ENCODE measurements at places on chromosomes 16 and 17.

- no peak for DNase-seq
Measured at GRCh38 chr16:5678371-5678770, 580.8 kb upstream of the EEF2KMT start.

DNA sequence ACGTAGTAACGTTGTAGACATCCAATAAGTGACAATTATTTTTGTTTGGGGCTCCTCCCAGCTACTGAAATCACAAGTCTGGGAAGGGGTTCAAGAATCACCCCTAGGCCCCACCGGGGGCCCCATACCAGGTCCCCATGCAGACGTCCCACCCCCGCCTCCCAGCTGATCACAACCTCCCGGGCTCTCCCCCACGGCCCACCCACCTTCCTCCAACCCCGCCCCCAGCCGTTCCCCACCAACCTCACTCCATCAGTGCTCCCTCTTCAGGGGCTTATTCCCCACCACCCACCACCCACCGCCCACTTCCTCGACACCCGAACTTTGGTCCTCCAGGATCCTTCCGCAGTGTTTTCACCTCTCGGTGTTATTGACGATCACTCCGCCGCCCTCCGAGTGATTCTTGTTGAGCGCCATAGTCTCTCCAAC is 240 bp downstream of the WBP2 start:
- DNase-seq: no peak

- no peak for DNase-seq
Measured at GRCh38 chr16:9258423-9259051, 167.1 kb downstream of the HAPSTR1 start.

DNA sequence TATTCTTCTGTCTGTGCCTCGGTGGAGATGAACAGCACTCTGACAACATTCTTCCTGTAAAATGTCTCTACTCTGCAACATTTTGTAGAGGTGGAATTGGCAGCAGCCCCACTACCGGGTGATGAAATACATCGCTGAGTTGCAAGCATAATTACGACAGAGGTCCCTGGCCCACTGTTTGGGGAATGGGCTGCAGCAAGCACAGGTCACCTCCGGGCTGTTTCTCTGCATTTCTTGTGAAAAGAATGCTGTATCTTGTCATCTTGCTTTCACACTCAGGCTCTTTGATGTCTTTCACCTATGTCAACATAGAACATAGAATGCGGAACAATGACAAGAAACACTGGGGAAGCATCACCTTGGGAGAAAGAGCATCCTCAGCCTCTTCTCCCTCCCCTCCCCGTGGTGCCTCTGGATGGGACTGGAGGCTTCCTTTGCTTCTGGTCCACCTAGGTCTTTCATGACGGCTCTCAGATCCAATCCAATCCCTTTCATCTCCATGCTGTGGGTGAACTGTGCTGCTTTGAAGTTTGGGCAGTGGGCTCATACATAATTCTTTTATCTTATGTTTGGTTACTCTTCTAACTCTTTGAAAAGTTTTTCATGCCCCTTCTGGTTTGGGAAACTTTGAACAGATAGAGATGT is 265.0 kb downstream of the PHKB start:
- DNase-seq: no peak

DNA sequence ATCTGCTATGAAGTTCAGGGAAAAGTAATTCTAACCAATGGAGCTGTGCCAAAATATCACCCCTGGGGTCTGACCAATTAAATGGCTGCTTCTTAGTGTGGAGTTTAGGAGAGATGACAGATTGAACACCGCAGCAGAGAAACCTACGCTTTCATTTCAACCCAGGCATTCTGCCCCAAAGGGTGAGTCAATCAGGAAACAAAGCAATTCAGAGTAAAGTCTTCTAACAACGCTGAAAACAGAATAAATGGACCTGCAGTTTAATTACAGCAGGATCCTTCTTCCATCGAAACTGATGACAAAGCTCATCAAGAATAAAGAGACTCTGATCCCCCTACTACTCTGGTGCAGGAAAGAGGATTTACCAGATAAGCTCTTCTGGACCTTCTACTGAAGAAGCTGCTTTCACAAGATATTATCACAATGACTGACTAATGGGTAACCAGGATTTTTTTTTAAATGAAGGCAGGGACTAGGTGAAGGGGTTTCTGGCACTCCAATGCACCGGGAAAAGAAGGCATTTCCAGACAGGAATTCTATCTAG is 16.7 kb downstream of the RFFL start:
- DNase-seq: no peak

GRCh38 chr16:53546988-53547391 is 44.0 kb upstream of the AKTIP start:
- DNase-seq: no peak

GRCh38 chr16:23863511-23864422 is 28.0 kb downstream of the PRKCB start:
- DNase-seq: peak; percentile 25

- DNase-seq: no peak
Measured at GRCh38 chr17:76695059-76695831, 15.5 kb downstream of the MXRA7 start.
